Osteocyte (in vitro differentiated cells): ENCODE measurements at places on chromosomes 2 and 18. TPM values are rescaled to one million over a fixed set of nuclear protein-coding genes. Genes with fewer than 3 reads are reported as not detected.

GRCh38 chr2:150165988-150166312 is 321.5 kb downstream of the RND3 start:
- no peak for DNase-seq

GRCh38 chr2:139214801-139215200 is 434.6 kb upstream of the NXPH2 start:
- no peak for DNase-seq

DNA sequence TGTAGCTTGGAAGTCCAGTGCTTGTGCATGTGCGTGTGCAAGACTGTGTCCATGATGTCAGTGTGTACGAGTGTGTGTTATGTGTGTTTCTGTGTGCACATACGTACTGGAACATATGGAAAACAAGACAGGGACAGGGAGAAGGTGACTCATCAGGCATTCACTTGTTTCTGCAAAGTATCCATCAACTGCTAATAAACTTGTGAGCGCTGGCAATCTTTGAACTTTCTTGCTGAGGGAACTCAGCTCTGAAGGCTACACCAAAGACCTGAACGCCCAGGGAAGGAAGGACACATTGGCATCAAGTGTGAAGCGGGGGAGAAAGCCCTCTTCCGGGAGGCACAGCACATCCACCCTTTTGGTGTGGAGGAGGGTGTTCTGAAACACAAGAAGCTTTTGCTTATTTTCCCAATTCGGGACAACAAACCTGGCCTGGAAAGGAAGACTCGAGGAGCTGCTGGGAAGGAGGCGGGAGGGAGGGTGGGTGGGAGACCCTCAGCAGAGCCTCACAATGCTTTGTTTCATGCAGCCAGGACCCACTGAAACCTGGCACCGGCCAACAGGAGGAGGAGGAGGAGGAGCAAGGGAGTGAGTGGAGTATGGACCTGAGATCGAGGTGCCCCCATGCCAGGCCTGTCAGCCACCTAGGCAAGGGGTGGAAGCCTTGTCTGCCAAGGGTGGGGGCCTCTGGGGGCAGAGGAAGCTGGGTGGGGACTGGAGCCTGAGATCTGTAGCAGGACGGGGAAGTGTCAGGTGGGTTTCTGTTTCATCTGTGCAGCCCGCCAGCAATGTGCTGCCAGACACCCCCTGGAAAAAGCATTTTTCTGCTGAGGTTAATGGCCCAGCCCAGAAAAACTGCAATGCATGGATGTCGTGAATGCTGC is 26.8 kb downstream of the SMAD7 start:
- DNase-seq, result no peak

GRCh38 chr2:6008726-6009125 is 316.5 kb downstream of the SOX11 start:
- no peak for DNase-seq

- DNase-seq, result no peak
Measured at GRCh38 chr2:121617042-121617599, 32.1 kb downstream of the CLASP1 start.

DNA sequence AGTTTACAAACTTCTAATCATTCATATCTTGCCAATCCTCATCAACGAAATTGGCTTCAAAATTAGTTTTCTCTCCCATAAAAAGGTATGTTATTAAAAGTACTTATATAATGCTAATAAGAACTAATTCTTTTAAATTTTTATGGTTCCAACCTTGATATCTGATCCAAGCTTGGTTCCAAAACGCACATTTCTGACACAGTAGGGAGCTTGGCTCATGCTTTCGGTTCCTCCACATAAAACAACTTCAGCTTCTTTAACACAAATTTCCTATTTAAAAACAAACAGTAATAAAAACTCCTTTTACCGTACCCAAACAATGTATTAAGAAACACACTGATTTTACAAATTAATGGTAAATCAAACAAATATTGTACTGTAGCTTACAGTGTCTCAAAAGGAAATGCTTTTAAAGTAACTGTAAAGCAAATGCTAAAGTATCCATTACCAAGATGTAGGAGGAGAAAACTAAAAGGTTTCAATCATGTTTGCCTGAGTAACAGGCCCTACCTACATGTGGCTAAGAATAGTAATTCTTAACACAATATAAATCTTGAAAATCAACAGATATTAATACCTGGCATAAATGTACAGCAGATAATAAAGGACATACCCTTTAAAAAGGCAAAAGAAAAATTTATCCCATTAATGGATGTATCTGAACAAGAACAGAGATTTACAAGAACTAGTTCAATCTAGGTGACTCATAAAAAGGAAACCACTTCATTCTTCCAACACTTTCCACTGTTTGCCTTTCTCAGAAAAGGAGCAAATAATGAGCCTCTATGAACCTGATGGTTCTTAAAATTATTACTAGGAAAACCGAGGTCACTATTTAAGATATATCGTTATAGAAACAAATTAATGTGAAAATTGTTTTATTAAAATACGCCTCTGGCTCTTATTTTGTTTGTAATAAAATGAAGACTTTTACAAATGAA is 17.5 kb downstream of the ACAA2 start:
- no peak for DNase-seq

GRCh38 chr2:56749152-56749752 is 565.5 kb downstream of the CCDC85A start:
- DNase-seq, result no peak

DNA sequence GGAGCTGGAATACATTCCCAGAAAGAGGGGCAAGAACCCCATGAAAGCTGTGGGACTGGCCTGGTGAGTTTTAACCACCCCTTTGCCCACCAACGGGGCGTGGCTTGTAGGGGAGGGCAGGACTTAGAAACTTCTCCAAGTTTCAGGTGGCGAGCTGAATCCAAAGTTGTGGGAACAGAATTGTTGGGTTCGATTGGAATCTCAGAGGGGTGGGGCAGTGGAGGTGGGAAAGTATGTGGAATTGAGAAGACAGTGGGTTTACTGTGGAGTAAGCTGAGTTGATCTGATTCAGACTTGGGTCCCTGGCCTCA is 1.1 kb downstream of the PNKD start:
- no peak for DNase-seq

- no peak for DNase-seq
Measured at GRCh38 chr2:12737297-12737696, 20.6 kb downstream of the TRIB2 start.

- DNase-seq, result no peak
Measured at GRCh38 chr2:51813247-51813646, 781.3 kb upstream of the NRXN1 start.

DNA sequence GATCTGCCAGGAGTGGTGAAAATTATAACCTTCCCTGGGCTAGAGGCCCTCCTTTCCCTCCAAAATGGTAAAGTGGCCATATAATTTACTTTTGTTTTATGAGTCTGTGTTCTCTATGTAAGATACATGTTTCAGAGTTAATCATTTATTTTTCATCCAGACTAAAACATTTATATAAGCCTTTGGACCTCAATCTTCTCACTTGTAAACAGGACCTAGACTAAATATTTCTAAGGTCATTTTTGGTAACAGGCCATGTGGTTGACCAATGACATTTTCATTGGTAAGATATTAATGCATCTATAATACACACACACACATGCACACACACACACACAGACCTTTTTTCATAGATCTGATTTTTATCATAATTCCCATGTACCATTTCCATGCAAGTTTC is 79.7 kb upstream of the KCTD1 start:
- DNase-seq, result no peak

DNA sequence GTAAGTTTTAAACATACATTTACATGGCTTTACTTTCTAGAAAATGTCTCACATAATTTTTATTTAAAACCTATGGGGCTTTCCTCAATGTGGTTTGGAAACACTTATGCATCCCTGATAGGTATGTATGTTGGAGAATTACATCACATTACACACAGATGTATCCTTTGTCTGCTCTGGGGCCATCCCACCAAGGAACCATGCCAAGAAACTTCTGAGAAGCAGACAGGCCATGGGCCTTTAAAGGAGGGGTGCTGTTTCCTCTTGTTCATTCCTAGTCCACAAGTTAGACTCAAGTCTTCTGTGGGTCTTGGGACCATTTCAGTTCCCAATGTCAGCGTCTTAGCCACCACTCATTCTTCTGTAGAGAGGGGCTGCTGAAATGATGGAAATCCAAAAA is 162.0 kb upstream of the SETBP1 start:
- no peak for DNase-seq

- no peak for DNase-seq
Measured at GRCh38 chr2:156021146-156022040, 311.1 kb downstream of the NR4A2 start.

DNA sequence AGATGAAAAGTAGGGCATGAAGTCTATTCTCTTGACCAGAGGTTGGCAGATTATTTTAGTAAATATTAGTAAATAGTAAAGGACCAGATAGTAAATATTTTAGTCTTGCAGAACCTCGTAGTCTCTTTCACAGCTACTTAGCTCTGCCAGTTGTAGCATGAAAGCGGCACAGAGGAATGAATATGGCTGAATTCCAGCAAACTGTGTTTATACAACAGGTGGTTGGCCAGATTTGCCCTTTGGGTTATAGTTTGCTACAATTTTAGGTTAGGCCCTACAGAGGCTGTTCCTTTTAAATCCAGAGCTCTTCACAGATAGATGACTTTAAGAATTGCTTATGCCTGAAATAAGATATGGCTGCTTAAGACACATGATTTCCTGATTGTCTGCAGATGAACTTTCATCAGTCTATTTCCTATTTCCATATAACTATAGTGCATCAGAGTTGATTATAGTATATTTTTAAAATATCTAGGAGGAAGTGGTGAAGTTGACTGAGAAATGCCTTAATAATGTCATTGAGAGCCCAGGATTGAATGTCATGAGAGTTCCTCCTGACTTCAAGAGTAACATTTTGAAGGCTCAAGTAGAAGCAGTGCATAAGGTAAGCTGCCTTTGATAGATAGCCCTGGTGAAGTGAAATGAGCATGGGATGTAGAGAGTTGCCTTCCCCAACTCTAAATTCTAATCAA is 80.5 kb downstream of the TMEM185B start:
- DNase-seq, result no peak

- DNase-seq, result no peak
Measured at GRCh38 chr18:35277633-35278032, 12.4 kb downstream of the ZSCAN30 start.

DNA sequence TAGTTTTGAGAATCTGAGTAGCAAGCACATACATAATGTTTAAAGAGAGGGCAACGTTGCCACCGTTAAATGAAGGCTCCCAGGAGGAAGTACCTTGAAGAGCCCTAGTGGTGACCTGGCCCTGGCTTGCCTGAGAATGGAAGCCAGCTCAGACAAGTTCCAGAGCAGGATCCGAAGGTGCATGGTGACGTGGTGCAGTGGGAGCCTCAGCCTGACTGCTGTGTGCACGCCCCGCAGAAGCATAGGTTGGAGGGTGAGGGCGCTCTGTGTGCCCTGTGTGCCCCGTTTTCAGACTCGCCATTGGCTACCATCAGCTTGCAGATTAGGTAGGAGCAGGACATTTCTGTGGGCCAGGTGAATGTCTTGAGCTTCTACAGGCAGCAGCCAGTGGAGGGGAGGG is 68.2 kb downstream of the ZNF407 start:
- no peak for DNase-seq

GRCh38 chr2:40844353-40845277 is 392.7 kb upstream of the SLC8A1 start:
- no peak for DNase-seq

DNA sequence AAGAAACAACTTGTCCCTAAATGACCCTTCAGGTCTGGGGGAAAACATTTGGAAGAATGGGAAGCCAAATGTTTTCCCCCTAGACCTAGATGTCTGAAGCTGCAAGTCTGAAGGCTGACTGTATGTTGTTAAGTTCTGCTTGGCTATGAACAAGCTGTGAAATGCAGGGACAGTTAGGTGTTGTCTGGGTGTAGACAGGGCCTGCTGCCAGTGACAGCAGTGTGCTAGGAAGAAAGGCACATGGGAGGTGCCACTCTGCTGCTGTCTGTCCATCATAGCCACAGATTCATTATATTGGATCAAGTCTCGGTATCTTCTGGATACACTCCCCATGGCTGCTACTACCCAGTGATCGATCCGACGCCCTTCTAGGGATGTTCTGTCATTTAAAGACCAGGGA is 265.9 kb upstream of the PXDN start:
- DNase-seq, result no peak

- no peak for DNase-seq
Measured at GRCh38 chr2:223460774-223461211, 141.4 kb downstream of the SCG2 start.

GRCh38 chr2:219544567-219544966 is 739 bp downstream of the TMEM198 start:
- no peak for DNase-seq

DNA sequence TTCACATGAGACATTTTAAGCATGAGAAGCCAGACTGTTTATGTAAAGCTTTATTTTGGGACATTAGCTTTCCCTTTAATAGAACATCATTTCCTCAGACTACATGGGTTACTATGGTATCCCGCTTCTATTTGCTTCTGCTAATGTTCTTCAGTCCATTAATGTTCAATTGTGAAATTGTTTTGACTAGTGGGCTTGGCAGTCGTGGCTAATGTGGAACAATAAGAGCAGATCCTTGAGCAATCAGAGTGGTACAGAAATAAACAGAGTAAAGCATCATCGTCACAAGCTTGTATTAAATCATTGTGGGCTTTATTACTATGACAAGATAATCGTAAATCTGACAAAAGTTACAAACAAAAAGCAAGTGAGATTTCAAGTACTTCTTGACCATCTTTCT is 60.2 kb downstream of the PDE1A start:
- DNase-seq, result no peak

GRCh38 chr2:14778015-14778414 is 145.5 kb downstream of the LRATD1 start:
- no peak for DNase-seq

DNA sequence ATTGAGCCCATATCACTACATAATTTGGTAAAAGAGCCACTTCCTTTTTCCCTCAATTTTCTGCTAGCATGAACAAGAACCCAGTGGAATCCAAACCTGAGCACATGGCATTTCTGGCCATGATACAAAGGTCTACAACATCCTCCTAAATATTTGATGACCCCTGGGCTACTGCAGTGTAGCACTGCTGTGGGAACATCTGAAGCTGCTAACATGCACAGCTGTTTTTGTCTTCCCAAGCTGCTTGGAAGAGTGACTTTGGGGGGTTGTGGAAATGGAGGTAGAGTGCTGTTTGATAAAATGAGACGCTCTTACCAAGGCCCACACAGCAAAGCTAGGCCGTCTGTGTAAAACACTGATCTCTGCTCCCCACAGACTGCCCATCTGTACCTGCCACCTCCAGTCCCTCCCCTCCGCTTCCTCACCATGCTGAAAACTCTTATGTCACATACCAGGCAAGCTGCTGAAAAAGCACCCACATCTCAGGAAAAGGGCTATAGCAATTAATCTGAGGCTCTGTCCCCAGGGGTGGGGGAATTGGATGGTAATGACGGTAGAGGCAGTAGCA is 197.2 kb upstream of the HNRNPA3 start:
- DNase-seq, result no peak

DNA sequence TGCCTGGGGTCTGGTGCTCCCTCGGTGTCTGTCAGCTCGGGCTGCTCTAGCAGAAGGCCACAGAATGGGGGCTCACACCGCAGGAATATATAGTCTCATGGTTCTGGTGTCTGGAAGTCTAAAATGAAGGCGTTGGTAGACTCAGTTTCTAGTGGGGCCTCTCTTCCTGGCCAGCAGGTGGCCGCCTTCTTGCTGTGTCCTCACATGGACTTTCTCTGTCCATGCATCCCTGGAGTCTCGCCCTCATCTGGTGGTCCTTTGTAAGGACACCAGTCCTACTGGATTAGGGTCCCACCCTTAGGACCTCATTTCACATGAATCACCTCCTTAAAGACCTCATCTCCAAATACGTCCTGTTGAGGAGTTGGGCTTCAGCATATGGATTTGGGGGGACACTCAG is 65.7 kb downstream of the RRM2 start:
- no peak for DNase-seq

The TCF23 gene
- not detected in 2 replicates for total RNA-seq

The VWA3B gene
- total RNA-seq, result not detected in 2 replicates

The XIRP2 gene
- total RNA-seq, result 0.08 TPM in 1 of 2 replicates, not detected in the other

The DLX2 gene
- total RNA-seq, result 17.4 and 17.6 TPM in 2 replicates

The GPBAR1 gene
- total RNA-seq, result not detected in 2 replicates

The COL4A4 gene
- total RNA-seq, result 1.3 and 2.0 TPM in 2 replicates
